ENCODE measurements at places on chromosomes 12 and 14.

- DNase-seq, result no peak
Measured at GRCh38 chr12:129230995-129231394, 377.7 kb downstream of the GLT1D1 start.

DNA sequence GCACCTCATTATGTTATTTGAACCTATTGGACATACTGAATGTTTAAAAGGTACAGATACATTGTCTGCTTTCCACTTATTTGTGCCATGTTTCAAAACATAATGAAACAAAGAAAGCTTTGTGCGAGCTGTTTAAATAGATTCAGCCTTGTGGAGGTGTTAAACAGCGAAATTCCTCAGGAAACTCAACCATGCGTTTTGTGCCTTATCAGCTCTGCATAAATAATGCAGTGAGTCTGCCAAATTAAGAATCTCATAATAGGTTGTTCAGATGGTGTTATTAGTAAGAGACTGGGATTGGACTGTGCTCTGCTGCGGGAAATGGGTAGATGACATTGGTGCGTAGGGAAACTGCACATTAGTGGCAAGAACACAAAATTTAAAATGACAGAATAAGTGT lies 163.7 kb upstream of the CLEC14A start:
- DNase-seq, result no peak

- DNase-seq, result no peak
Measured at GRCh38 chr14:94356379-94357056, 31.9 kb downstream of the SERPINA1 start.

GRCh38 chr14:81555051-81555450 lies 21.4 kb upstream of the SEL1L start:
- no peak for DNase-seq

GRCh38 chr12:130084359-130084758 lies 77.9 kb upstream of the FZD10 start:
- no peak for DNase-seq

DNA sequence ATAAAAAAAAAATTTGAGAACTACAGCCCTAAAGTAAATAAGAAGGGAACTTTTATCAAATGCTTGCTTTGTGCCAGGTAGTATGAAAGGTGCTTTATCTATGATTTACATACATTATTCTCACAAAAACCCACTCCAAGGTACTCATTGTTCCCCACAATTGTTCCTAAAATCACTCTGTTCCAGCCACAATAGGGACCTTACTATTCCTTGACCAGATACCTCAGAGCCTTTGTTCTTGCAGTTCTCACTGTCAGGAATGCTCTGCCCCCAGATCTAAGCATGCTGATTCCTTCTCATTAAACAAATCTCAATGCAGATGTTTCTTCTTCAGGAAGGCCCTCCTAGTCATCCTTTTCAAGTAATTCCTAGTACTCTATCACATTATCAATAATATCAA lies 60.2 kb downstream of the PPP1R12A start:
- no peak for DNase-seq

DNA sequence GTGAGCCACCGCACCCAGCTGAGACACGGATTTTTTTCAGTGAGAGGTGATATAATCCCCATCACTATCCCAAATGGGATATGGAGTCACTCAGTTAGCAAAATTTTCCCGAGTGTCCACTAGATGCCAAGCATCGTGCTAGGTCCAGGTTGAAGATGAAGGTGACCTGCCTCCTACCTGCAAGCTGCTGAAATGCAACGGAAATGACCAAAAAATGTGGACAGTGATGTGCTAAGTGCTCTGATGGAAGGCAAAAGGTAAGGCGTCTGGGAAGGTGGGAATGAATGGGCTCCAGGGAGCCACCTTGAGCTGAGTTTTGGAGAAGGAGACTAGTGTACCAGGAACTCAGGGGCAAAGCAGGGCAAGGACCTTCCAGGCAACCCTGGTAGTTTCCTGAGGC lies 64.6 kb downstream of the CALM1 start:
- DNase-seq, result no peak

DNA sequence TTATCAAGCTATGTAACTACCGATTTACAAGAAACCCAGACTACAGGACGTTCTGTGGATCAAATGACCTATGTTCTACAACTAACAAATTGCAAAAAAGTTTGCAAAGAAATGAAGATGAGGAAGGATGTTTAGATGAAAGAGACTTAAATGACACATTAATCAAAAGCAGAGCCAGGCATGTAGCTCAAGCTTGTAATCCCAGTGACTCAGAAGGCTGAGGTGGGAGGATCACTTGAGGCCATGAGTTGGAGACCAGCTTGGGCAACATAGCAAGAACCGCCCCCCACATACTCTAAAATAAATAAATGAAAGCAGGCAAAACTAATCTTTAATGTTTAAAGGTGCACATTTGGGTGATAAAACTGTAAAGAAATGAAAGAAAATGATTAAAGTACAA lies 331.9 kb downstream of the BTG1 start:
- no peak for DNase-seq

DNA sequence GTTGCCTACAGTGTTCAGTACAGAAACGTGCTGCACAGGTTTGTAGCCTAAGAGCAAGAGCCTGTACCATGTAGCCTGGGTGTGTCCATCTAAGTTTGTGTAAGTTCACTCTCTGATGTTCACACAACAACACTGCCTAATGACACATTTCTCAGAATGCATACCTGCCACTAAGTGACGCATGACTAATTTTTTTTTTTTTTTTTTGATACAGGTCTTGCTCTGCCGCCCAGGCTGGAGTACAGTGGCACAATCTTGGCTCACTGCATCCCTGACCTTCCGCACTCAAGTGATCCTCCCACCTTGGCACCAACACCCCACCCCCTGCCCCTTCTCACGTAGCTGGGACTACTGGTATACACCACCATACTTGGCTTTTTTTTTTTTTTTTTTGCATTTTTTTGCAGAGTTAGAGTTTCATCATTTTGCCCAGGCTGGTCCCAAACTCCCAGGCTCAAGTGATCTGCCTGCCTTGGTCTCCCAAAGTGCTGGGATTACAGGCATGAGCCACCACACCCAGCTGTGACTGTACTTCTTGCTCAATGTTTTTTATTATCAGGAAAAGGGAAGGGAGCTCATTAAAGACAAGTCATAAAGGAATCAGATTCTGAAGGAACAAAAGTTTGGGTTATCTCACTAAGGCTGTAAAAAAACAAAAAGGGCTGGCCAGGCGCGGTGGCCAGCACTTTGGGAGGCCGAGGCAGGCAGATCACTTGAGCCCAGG lies 10.0 kb upstream of the CDC42BPB start:
- no peak for DNase-seq

- DNase-seq, result no peak
Measured at GRCh38 chr12:5794156-5794555, 150.9 kb downstream of the ANO2 start.

DNA sequence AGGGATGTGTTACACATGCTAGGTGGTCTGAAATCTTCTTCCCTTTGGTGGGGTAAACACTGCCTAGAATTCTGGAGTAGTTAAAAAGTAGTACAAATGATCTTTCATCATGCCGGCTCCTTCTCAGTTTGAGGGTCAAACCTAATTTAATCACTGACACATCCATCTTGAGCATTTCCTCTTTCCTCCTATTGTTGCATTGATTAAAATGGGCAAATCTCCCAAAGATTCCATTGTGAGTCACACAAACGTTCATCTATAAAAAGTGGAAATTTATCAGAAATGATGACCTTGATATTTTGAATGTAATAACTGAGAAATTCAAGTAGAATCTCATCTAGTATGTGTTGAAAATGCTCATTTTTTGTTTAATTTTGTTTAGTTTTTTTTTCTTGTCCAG lies 996.0 kb downstream of the NRXN3 start:
- DNase-seq, result no peak

DNA sequence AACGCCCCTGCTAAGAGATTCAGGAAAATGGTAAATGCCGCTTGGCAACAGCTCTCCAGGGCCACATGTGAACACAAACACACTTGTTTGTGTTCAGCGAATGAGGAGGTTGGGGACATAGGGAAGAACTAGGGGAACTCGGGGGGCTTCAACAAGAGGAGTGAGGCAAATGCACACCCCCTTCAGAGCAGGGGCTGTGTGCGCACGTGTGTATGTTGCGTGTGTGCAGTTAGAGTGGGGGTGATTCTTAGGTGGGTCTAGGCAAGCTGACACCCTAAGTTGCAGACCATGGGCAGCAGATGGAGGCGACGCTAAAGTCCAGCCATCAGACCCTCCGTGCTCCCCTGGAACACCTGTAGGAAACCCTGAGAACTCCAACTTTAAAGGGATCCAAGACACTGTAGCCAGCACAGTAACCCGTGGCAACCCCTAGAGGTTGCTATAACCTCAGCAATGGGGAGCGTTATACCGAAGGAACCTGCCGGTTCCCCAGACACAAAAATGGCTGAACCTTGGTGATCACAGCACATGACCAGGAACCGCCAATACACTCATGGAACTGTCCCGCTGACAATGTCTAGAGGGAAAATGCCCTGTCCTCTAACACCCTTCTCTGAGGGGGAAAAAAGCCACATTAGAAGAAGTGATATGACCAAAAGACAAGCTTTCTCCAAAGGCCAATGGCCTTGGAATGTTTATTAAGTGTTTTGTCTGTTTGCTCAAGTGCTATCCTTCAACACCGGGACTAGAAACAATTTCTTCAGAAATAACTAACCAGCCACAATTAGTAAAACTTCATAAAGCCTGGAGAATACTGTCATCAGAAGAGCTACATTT lies 86.5 kb upstream of the CEP83 start:
- no peak for DNase-seq

Data from osteocyte (in vitro differentiated cells).